Dorsolateral prefrontal cortex (tissue), 122 donors: ENCODE measurements at places on chromosomes 11 and 22.

GRCh38 chr11:3879967-3880542 lies 24.6 kb downstream of the STIM1 start:
- DNase-seq: no peak

DNA sequence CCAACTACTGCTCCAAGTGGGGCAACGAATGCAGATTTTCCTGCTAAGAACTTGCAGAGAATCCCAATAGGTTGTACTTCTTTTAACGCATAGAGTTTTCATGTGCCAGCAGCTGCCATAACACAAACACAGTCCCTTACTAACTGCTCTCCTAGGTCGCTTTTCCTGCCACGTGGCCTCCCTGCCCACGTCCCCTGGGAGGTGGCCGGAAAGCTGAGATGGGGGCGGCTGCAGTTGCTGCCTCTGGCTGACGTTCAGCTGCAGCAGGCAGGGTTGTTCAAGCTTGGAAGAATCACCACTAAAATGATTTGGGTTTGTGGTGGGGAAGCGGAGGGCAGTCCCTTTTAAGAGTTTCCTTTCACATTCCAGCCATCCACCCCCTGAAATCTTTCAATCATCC lies 39.3 kb downstream of the ZNF202 start:
- no peak for DNase-seq

GRCh38 chr11:45815747-45816146 lies 10.8 kb downstream of the SLC35C1 start:
- DNase-seq: no peak

DNA sequence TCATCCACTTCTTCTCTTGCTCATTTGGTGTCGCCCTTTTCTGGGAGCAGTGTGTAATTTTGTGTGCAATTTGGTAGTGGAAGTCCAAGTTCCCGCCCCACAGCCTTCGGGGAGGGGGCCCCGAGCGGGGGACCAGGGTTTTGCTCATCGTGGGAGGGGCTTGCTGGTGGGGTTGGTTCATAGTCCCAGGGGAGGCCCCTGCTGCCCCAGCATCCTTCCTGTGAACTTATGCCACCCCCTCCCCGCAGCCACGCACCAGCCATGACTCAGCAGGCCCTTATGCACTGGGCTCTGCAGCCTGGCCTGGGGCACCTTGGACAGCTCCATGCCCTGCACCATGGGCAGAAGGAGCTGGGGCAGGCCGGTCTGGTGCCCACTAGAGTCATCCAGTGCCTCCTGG lies 1183.6 kb downstream of the BRD1 start:
- no peak for DNase-seq

DNA sequence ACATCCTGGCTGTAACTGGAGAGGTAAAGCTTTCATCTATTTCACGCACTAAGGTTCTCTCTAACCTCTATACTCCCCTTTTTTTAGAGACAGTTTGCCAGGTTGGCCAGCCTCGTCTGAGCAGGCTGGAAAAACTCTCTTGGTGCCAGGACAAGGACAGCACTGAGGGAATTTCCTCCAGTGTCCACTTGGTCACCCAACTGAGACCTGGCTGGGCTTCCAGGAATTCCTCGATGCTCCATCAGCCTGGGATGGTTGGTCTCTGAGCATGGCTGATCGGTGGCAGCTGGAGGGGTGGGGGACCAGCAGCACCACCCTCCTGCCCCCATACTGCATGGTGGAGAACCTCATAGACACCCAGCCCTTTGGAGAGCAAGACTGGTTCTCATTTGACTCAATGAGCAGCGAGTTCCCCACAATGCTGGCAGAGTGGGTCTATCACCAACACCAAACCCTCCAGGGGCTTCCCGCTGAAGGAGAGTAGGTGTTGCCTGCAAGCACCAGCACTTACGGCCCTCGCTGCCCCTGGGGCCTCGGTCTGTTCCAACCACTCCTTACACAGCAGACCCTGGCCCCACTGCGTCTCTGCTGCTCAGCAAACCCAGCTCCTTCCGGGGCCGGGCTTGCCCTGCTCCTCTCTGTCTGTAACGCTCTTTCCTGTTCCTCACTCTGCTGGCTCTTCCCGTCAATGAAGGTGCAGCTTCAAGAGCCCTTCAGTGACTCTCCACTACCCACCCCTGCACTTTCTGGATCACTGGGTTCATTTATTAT lies 122.2 kb downstream of the ST3GAL4 start:
- no peak for DNase-seq

DNA sequence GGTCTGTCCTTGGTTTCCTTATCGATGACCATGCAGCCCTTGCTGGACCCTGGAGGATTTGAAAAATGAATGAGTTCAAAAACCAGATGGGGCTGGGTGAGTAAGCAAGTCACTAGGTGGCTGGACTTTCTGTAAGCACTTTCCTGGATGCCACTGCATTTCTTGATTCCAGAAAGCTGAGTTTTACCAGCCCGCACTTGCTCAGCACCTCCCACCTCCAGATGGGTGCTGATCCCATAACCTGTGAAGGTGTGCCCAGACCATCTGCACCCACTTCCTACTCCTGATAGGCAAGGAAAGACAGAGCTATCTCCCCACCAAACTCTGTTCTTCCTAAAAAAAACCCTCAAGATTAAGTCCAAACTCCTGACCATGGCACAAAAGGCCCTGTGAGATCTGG lies 21.1 kb downstream of the ASCC2 start:
- no peak for DNase-seq
